ENCODE measurements at places on chromosomes 2 and 18.

- DNase-seq: no peak
Observed at GRCh38 chr2:171505374-171505773, 16.9 kb upstream of the CYBRD1 start.

DNA sequence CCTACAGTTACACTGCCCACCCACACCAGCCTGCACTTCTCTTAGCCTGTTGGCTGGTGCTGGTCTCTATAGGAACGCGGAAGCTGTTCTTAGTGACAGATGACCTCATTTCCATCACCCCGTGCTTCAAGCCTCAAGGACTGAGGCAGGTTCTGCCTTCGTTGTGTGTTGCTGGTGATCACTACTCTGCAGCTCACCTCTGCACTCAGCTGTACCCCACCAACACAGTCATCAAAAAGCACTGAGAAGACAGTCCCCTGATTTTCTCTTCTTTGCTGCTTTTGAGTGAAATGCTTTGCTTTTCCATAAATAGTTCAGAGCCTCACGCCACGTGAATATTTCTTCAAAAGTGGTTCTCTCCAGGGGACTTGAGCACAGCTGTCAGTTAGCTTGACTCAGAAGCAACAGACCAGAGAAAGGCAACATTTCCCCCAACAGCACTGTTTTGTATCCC, 225.7 kb upstream of the CCDC150 start:
- DNase-seq: no peak

GRCh38 chr2:207265869-207266268, 100.1 kb upstream of the KLF7 start:
- DNase-seq: peak; percentile 40

- peak; percentile 6 for DNase-seq
Observed at GRCh38 chr18:32920796-32921787, 148.3 kb upstream of the KLHL14 start.

- DNase-seq: no peak
Observed at GRCh38 chr2:45184606-45185005, 175.4 kb upstream of the SIX2 start.

- peak; percentile 15 for DNase-seq
Observed at GRCh38 chr18:48197819-48198218, 211.4 kb downstream of the ZBTB7C start.

GRCh38 chr2:20762945-20763683, 59.8 kb downstream of the LDAH start:
- no peak for DNase-seq

DNA sequence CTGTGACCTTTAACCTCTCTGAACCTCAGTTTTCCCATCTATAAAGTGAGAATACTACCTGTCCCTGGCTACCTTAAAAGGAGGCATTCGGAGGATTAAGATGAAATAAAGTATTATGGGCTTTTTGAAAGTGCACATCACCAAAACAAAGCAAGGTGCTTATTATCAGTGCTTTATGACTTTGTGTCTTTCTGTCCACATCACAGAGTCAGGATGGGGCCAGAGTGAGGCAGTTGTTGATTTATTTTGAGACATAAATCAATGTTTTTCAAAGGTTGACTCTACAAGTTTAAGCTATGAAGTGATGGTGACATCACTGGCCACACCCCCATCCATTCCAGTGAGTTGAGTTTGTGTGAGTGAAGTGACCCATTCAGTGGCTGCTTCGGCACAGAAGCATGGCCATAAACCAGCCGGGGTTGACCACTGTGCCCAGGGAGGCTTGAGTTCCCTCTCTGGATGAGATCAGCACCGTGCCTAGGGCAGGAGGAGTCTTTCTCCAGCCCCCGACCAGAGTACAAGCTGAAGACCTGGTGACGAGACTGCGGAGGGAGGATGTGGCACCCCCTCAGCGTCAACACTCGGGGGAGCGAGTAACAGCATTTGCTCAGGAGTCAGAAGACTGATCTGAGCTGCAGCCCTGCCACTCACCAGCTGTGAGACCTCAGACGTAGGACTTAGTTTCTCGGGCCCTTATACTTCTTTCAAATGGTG, 89.0 kb upstream of the PPP1CB start:
- DNase-seq: no peak

GRCh38 chr18:13760047-13760446, 33.6 kb downstream of the RNMT start:
- no peak for DNase-seq

- no peak for DNase-seq
Observed at GRCh38 chr2:198098918-198099317, 294.5 kb downstream of the PLCL1 start.

DNA sequence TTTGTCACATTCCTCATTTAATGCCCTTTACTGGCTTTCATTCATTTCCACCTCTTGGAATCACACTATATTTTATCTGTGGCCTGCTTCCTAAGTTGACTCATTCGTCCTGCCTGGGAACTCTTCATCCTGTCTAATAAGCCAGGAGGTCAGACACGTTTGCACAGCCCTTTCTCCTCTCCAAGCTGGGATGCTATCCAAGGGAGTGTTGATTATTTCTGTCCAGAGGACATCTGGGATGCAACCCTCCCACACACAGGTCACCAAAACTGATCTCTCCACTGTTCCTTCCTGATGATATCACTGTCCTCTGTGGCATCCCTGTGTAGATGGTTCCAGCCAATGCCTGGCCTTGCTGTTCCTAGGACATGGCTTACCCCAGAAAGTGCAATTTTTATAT, 79.8 kb upstream of the NOSTRIN start:
- DNase-seq: no peak

- DNase-seq: no peak
Observed at GRCh38 chr2:202355993-202356505, 20.1 kb upstream of the BMPR2 start.

DNA sequence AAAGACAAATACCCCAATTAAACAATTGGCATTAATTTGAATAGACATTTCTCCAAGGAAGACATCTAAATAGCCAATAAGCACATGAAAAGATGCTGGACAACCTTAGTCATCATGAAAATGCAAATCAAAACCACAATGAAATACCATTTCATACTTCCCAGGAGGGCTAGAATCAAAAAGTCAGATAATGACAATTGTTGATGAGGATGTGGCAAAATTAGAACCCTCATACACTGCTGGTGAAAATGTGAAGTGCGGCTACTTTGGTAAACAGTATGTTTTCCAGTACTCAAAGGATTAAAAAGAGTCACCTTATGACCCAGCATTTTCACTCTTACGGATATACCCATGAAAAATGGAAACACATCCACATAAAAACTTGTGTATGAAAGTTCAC, 91.6 kb downstream of the FIGN start:
- no peak for DNase-seq

DNA sequence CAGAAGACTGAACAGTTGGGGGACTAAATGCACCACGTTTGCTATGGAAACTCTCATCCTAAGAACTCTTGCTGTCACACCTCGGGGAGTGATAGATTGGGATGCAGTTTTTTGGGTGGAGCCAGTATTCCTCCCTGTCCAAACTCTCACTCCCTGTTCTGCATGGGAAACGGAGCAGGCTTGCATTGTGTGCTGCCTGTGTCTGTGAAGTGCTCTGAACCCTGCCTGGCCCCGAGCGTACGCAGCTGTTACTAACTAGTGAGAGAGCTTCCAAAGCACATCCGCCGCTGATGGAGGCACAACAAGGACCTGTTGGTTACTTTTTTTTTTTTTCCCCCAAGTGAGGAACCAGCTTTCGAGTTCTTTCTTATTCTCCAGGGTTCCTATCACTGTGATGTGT, 195.5 kb downstream of the ANAPC1 start:
- DNase-seq: no peak

DNA sequence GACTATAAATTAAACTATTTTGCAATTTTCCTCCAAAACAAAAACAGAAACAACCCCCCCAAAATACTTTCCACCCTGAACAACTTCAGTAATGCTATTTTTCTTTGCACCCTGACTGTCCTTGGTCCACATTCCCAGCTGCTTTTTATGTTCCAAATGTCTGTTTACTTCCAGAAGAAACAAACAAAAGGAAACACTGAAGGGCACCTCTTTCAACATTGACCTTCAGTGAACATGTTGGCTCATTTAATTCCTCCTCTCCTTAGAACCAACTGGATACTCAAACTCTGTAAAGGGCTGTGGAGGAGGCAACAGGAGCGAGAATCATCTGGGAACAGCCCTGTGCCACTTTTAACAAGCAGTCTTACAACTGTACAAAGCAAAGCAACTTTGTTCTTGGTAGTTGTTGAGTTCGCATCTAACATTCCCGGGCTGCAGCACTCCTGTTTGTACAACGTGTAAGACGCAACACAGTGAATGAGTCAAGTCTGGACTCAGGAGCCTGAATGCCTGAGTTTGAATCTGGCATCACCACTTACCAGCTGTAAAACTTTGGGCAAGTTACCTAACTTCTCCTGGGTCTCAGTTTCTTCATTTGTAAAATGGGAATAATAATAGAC, 111.4 kb upstream of the GATA6 start:
- DNase-seq: no peak

- no peak for DNase-seq
Observed at GRCh38 chr18:79248495-79249060, 147.2 kb upstream of the NFATC1 start.

GRCh38 chr2:24618144-24618543, 127.1 kb downstream of the NCOA1 start:
- DNase-seq: no peak

DNA sequence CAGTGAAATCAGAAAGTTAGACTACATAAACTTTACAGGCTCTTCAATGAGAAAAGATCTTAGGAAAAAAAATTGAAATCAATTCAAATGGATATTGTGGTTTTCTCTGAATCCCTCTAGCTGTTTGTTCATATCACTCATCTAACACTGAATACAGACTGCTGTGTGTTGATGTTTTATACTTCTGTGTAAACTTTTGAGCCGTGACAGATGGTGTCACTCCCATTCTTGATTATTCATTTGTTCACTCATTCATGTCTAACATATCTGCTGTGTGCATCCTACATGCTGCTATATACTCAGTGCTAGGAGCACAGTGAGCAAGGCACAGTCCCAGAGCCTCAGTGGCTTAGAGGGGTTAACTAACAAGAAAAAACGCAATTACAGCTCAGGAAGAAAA, 12.6 kb downstream of the KLHL23 start:
- DNase-seq: no peak

DNA sequence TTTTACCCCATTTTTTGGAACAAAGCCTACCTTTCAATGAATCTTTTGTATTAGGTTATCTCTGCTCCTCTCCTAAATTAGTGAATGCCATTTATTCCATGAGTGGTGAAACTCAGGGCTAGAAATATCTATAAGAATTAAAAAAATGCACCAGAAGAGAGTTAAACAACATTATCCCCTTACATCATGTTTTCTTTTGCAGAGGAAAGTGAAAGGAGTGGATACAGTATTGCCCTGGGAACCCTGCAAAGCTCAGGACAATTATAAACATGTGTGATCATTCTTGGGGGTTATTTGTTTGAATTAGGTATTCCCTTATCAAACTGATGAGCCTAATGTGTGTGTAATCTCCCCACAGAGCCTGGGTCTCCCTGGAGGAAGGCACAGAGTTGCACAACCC, 559.2 kb downstream of the RNF144A start:
- DNase-seq: no peak

DNA sequence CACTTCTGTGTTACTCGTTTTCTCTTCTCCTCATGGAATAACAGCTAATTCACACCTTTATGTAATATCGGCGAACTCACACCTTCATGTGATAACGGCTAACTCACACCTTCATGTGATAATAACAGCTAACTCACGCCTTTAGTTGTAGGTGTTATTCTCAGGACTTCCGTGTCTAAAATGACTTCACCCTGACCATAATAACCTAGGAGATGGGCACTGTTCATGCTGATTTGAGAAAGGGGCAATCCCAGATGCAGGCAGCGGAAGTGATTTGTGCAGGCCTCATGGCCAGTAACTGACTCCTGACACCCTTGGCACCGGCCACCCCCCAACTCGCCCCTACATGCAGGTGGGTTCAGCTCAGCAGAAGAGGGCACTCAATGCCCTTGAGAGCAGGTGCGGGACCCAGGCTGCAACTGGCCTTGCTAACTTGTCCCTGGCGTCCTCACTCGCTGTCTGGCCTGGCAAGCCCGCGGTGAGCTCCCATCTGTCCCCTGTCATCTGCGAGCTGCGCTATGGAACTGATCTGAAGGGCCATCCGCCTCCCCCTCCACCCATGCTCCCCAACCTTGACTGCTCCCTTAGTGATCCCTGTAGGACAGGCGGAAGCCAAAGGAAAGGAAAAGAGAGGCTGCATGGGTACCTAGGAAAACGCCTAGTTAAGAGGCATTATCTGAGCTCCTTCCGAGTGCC, 42.6 kb upstream of the MTCL1 start:
- no peak for DNase-seq

- no peak for DNase-seq
Observed at GRCh38 chr2:145197944-145198343, 678.0 kb upstream of the ZEB2 start.

GRCh38 chr18:49305688-49306336, 154.6 kb downstream of the DYM start:
- DNase-seq: no peak

DNA sequence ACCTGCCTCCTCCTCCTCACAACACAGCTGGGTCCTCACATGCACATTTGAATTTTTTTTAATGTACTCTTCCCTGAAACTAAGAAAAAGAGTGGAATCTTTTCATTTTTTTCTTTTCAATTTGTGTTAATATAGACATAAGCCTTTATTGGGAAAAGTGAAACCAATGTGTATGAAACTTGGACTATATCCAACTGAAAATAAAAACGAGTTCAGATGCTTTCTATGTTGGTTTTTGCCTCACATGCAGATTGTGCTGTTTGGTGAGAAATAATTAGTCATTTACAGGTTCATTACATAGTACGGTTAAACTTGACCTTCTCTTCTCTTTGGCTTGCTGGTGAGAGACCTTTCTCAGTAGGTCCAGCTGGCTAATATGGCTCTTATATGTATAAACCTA, 515.2 kb upstream of the FANCL start:
- no peak for DNase-seq

- no peak for DNase-seq
Observed at GRCh38 chr2:234991290-234991689, 39.5 kb downstream of the SH3BP4 start.

GRCh38 chr2:44974064-44974715, 32.7 kb downstream of the SIX3 start:
- DNase-seq: peak; percentile 19

DNA sequence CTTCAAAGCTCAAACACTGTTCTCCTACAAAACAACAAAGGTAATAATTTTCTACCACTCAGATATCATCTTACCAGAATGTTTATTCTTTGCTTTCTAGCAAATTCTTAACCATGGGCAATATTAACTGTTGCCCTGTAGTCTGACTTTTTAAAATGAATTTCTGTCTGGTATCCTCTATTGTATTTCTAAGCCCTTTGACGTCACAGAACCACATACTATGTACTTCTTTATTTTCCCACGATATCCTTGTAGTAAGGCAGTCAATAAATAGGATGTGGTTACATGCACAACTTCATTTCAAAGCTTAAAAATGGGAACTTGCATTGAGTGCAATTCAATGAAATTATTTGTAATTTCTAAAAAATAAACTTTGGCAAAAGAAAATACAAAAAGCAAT, 58.7 kb downstream of the THADA start:
- peak; percentile 85 for DNase-seq

GRCh38 chr18:6281874-6282273, 132.8 kb downstream of the L3MBTL4 start:
- DNase-seq: no peak

- DNase-seq: no peak
Observed at GRCh38 chr2:144595686-144596072, 75.8 kb upstream of the ZEB2 start.

All from CD14-positive monocyte (primary cell).